Type B pancreatic cell (in vitro differentiated cells): ENCODE measurements at places on chromosomes 3 and 15. TPM values are rescaled to one million over a fixed set of nuclear protein-coding genes. Genes with fewer than 3 reads are reported as not detected.

Gene KY
- 0.43 and 0.58 TPM in 2 replicates for total RNA-seq

Gene EOMES
- total RNA-seq = not detected in 2 replicates

- no peaks in the 10 kb centered on the region for H3K36me3 ChIP-seq
- no peak for DNase-seq
- H3K4me3 ChIP-seq = peak overlapping the region; percentile 66
Observed at GRCh38 chr3:66443118-66443803, 57.6 kb downstream of the LRIG1 start.

GRCh38 chr15:71103102-71103676, 12.1 kb upstream of the THSD4 start:
- no peak overlapping the region for H3K4me3 ChIP-seq
- DNase-seq = no peak
- H3K36me3 ChIP-seq = no peaks in the 10 kb centered on the region
- peaks cover 3% of the 10 kb centered on the region for H3K27me3 ChIP-seq
- H3K4me1 ChIP-seq = peaks cover 11% of the 10 kb centered on the region

DNA sequence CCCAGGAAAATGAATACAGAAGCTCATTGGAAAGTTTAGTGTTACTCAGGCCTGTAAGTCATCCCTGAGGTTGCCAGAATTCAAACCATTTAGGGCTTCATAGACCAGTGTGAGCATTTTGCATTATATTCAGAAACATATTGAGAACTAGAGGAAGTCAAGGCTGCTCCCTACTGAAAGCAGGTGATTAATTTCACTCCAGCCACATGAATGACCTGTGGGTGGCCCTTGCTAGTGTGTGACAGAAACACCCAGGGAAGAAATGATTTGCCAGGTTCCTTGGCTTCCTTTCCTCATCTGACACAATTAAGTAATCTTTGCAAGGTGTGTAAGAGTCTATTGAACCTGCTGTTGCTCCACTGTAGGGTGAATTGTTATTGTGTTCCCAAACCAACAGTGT, 61.8 kb downstream of the GAP43 start:
- no peaks in the 10 kb centered on the region for H3K36me3 ChIP-seq
- no peak overlapping the region for H3K4me3 ChIP-seq
- no peak for DNase-seq
- peaks cover 9% of the 10 kb centered on the region for H3K4me1 ChIP-seq

GRCh38 chr3:178850450-178851190, 221.0 kb downstream of the ZMAT3 start:
- no peak overlapping the region for H3K27ac ChIP-seq
- H3K4me3 ChIP-seq = no peak overlapping the region
- H3K36me3 ChIP-seq = no peaks in the 10 kb centered on the region
- H3K27me3 ChIP-seq = no peaks in the 10 kb centered on the region
- no peak for DNase-seq
- no peaks in the 10 kb centered on the region for H3K4me1 ChIP-seq

DNA sequence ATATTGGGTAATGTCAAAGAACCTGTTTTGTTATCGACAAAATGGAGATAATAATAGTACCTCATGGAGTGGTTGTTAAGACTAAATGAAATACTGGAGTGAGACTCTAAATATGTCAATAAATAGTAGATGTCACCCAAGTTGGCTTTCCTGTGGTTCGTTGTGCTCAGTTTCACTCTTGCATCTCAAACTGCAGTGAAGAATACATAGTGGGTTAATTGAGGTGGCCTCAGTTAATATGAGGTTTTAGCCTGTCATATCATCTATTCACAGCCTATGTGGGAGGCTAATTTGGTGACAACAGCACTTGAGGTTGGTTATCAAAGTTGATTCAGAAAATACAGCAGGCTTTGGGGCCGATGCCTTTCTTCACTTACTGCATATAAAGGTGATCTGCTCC, 485.5 kb upstream of the SUCLG2 start:
- peaks cover 2% of the 10 kb centered on the region for H3K4me1 ChIP-seq
- H3K4me3 ChIP-seq = no peak overlapping the region
- peaks cover 5% of the 10 kb centered on the region for H3K27me3 ChIP-seq
- no peak for DNase-seq

Gene MRPL46
- 24.8 and 26.0 TPM in 2 replicates for total RNA-seq

Gene EPHB3
- total RNA-seq = 57.7 and 65.0 TPM in 2 replicates

DNA sequence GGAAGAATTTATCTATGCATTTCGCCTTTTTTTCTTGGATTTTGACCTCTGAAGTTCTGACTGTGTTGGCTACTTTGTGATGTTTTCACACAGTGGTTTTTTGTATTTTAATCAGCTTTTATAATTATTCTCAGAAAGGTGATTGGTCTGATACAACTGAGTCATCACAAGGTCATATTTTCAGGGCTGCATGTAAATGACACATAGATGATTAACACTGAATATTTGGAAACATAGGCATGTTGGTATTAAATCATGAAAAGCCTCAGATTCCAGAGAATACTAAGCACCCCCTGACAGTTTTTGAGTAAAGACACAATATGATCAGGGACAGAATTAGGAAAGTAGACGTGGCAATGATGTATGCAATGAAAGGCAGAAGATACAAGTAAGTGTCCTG, 175.5 kb upstream of the SLCO3A1 start:
- H3K27me3 ChIP-seq = peaks cover 19% of the 10 kb centered on the region
- H3K36me3 ChIP-seq = no peaks in the 10 kb centered on the region
- H3K4me1 ChIP-seq = no peaks in the 10 kb centered on the region

- no peaks in the 10 kb centered on the region for H3K4me1 ChIP-seq
- H3K27me3 ChIP-seq = peaks cover 33% of the 10 kb centered on the region
- H3K36me3 ChIP-seq = no peaks in the 10 kb centered on the region
- DNase-seq = no peak
- H3K4me3 ChIP-seq = no peak overlapping the region
Observed at GRCh38 chr3:159252772-159253384, 451.0 kb downstream of the MFSD1 start.

Gene CCDC54
- total RNA-seq = not detected in 2 replicates

Gene AADAC
- 1.3 and 1.4 TPM in 2 replicates for total RNA-seq

DNA sequence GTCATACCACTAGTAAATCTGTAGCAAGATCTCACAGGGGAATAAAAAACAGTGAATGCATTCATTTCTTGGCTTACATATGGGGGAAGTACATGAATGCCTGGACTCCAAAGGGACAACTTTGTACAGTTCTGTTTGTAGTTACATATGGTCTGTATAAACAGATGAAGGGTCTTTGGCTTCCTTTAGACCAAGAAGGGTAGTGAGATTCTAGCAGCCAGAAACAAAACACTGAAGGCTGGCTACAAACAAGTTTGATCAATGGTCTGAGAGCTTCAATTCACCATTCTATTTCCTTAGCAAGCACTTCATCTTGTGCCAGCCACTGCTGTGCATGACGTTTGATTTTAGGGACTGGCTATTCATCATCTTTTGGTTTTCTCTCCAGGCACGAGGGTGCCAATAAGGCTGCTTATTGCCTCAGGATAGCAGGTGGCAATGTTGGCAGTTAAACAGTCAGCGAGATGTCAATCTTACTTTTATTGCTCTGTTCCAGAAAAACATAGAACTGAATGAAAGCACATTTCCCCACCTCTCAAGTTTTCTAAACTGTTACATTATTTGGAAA, 313.7 kb upstream of the COL8A1 start:
- no peak for DNase-seq
- no peak overlapping the region for H3K27ac ChIP-seq
- H3K36me3 ChIP-seq = no peaks in the 10 kb centered on the region

- no peak overlapping the region for H3K27ac ChIP-seq
- no peaks in the 10 kb centered on the region for H3K27me3 ChIP-seq
- no peak overlapping the region for H3K4me3 ChIP-seq
- peaks cover 16% of the 10 kb centered on the region for H3K36me3 ChIP-seq
- no peak for DNase-seq
Observed at GRCh38 chr3:177147790-177148189, 49.5 kb downstream of the TBL1XR1 start.

DNA sequence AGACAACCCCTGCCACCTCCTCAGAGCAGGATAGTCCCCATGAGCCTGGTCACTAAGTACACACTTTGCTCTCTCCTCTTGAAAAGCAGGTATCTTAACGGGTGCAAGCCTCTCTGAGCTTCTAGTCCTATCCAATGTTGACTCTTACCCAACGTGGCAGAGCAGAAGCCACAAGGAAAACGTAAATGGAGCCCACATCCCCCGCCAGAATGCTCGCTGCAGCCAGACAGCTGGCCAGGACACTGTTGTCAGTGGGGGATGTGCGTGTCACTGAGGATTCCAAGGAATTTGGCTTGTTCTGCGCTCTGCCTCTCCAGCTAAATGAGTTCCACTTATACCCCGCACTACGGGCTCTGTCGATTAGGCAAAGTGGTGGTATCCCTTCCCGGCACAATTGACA, 67.8 kb upstream of the IGF1R start:
- no peak overlapping the region for H3K27ac ChIP-seq
- peak; percentile 40 for DNase-seq
- H3K4me3 ChIP-seq = no peak overlapping the region
- H3K4me1 ChIP-seq = peaks cover 8% of the 10 kb centered on the region

GRCh38 chr3:128353991-128354687, 112.6 kb downstream of the DNAJB8 start:
- H3K27me3 ChIP-seq = no peaks in the 10 kb centered on the region
- H3K4me3 ChIP-seq = no peak overlapping the region
- peak overlapping the region; percentile 59 for H3K27ac ChIP-seq
- H3K4me1 ChIP-seq = peaks cover 39% of the 10 kb centered on the region

DNA sequence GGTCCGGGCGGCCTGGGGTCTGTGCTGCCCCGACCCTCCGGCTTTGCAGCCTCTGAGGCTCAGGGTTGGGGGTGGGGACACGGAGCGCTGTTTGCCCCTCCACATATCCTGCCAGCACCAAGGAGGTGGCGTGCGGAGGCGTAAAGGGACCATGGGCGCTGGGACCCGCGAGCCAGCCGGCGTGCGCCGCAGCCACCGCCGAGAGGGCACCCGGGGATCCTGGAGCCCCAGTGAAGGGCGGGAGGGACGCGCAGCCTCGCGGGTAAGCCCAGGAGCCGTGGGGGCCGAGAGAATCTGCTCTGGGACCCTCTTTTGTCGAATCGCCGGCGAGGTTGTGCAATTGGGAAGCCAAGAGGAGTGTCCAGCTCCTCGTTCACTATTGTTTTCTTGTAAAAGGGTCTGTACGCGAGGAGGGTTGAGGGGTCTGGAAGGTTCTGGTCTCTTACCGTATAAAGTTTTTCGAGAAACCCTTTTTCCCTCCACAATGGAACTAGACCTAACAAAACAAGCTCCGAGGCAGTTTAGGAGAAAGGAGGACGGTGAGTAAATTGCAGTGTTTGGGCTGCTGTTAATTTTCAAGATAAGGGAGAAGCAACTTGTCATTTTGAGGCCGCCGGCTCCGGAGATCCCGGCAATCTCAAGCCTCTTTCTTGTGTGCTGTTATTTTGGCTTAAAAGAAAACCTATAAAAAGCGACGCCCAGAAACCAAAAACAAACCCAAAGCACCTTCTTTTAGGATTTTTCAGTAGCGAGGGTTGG, 29.9 kb upstream of the ST3GAL6 start:
- H3K4me3 ChIP-seq = peak overlapping the region; percentile 98
- H3K36me3 ChIP-seq = peaks cover 14% of the 10 kb centered on the region
- H3K27me3 ChIP-seq = peaks cover 4% of the 10 kb centered on the region
- H3K4me1 ChIP-seq = peaks cover 22% of the 10 kb centered on the region
- no peak for DNase-seq
- peak overlapping the region; percentile 93 for H3K27ac ChIP-seq

DNA sequence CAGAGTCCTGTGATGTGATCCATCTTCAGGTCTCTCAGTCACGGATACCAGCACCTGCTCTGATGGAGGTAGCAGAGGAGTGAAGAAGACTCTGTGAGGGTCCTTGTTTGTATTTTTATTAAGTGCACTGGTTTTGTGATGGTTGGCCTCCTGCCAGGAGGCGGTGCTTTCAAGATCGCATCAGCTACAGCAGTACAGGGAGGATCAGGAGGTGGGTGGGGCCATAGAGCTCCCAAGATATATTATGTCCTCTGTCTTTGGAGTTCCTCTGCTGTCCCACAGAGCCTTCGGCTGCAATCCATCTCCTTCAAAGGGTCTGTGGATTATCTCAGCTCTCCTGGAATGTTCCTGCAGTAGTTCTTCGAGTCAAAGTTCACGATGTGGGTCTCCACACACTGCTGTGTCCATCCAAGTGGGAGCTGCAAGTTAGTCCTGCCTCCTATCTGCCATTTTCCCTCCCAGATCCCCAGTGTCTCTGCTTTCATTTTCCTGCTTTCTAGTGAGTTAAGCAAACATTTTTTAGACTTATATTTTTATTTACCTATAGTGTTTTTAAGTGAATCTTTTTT, 54.7 kb downstream of the TM2D3 start:
- H3K4me1 ChIP-seq = no peaks in the 10 kb centered on the region
- H3K36me3 ChIP-seq = no peaks in the 10 kb centered on the region
- peaks cover 17% of the 10 kb centered on the region for H3K27me3 ChIP-seq
- H3K4me3 ChIP-seq = no peak overlapping the region

- H3K27ac ChIP-seq = no peak overlapping the region
- peaks cover 11% of the 10 kb centered on the region for H3K27me3 ChIP-seq
- DNase-seq = no peak
- no peaks in the 10 kb centered on the region for H3K36me3 ChIP-seq
- peaks cover 12% of the 10 kb centered on the region for H3K4me1 ChIP-seq
Observed at GRCh38 chr3:38989917-38990510, 61.7 kb downstream of the SCN11A start.

DNA sequence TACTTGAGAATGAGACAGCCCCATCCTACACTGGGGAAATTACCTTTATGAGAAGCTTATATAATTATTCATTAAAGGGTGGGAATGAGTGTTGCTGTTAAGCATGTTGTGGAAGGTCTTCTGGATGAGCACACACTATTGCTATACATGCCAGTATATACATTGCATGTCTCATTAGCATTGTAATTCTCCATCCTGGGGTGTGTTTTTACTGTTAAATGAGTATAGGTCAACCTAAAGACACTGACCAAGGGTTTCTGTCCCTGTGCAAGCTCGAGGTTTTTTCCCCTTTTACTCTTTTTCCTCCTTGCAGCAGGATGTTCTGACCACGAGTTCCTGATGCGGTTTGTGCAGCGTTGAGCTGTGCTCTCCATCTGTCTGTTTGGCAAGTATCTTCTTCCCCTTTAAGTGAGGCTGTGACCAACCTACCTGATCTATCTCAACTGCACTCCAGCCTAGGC, 7.2 kb upstream of the IVD start:
- DNase-seq = no peak
- H3K27ac ChIP-seq = no peak overlapping the region
- no peak overlapping the region for H3K4me3 ChIP-seq
- H3K36me3 ChIP-seq = peaks cover 4% of the 10 kb centered on the region
- H3K27me3 ChIP-seq = no peaks in the 10 kb centered on the region
- no peaks in the 10 kb centered on the region for H3K4me1 ChIP-seq

DNA sequence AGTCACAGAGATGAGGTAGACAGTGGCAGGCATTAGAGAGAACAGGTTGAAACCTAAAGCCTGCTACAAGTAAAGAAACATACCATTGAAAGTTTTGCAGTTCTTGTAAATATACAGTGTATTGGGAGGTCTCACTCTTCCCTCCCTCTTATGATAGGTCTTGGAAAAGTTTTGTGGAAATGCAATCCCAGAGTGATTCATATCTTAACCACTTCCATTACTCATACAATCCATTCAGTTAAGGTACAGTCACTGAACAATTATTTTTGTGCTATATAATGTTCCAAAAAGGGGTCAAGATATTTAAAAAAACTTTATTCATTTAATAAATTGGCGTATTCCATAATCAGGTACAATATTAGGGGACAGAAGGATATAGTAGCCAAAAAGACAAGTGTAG, 737.7 kb upstream of the ALCAM start:
- peaks cover 3% of the 10 kb centered on the region for H3K36me3 ChIP-seq
- DNase-seq = no peak
- no peak overlapping the region for H3K27ac ChIP-seq
- H3K27me3 ChIP-seq = no peaks in the 10 kb centered on the region
- no peak overlapping the region for H3K4me3 ChIP-seq
